HL-60 (cell line): ENCODE measurements at places on chromosomes 7 and 10.

- no peak for DNase-seq
Observed at GRCh38 chr10:85527616-85528317, 838.8 kb downstream of the GRID1 start.

DNA sequence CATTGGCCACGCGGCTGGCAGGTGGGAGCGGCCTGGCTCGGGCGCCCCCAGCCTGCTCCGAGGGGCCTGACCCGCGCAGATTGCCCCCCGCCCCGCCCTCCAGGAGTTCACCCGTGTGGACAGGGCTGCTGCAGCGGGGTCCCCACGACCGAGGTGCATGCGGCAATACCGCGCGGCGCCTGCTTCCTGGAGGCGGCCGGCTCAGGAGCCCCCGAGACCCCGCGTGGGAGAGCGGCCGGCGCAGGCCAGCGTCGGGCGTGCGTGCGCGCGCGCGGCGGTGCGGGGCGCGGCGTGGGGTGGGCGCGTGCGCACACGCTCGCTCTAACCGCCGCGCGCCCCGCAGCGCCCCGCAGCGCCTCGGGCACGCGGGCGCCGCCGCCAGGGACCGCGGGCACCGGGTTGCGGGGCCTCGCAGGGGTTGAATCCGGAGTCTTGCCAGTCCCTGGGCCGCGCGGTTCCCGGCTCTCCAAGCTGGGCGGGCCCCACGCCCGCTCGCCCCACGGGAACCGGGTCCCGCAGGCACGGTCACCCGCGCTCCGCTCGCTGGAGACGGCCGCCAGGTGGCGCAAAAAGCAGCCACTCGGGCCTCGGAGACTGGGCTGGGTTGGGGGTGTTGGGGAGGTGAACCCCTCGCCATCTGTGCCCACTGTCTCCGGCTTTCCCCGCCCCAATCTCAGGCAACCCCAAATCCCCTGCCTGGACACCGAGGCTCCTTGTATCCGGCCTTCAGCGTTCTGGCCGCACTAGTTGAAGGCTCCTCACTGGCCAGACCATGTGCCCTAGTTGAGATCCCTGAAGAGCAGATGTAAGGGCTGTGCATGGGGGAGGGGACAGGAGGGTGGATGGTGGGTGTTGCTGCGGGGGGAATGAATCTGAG, 1.3 kb upstream of the ACHE start:
- DNase-seq, result peak; percentile 29

DNA sequence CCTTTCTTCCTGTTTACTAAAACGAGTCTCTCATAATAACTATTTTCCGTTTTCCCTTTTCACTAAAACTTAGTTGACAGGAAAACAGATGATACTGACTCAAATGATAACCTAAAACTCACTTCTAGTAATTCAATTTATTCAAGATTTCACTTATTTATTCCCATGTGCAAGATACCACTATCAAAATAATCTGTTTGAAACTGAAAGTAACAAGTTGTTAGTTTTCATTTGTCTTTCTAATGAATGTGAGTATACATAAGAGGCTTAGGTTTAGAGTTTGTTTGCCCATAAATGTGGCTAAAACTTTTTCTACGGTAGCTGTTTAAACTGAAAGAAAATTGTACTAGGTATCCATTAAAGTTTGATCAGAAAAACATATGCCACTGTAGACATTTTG, 314.9 kb upstream of the STEAP1 start:
- DNase-seq, result no peak

DNA sequence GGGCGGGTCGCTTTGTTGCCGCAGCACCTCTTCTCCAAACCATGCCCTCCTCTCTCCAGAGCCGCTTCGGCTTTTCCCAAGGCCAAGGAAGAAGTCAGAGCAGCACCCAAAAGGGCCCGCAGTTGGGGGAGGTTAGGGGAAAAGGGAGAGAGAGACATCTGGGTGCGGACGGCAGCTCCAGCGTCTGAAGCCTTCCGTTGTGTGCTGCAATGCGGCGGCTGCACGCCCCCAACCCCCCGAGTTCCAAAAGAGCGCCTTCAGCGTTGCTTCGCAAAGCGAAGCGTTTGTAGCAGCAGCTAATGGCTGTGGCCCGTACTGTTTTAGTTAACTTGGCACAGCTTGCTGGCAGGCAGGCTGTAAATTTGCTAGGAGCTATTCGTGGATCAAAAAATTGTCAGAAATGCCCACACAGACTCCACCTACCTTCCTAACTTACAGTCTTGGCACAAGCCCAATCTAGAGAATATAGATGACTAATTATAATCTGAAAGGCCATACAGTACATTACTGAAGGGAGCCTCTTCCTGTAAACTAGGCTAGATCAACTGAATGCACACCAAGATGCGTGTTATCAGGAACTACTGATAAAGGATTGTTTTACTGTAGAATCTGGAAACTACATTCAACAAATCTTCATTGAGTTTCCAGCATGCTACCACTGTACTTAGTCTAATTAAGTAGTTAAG, 1.1 kb upstream of the KBTBD2 start:
- DNase-seq, result no peak

- no peak for DNase-seq
Observed at GRCh38 chr10:23917251-23917840, 291.6 kb upstream of the KIAA1217 start.

DNA sequence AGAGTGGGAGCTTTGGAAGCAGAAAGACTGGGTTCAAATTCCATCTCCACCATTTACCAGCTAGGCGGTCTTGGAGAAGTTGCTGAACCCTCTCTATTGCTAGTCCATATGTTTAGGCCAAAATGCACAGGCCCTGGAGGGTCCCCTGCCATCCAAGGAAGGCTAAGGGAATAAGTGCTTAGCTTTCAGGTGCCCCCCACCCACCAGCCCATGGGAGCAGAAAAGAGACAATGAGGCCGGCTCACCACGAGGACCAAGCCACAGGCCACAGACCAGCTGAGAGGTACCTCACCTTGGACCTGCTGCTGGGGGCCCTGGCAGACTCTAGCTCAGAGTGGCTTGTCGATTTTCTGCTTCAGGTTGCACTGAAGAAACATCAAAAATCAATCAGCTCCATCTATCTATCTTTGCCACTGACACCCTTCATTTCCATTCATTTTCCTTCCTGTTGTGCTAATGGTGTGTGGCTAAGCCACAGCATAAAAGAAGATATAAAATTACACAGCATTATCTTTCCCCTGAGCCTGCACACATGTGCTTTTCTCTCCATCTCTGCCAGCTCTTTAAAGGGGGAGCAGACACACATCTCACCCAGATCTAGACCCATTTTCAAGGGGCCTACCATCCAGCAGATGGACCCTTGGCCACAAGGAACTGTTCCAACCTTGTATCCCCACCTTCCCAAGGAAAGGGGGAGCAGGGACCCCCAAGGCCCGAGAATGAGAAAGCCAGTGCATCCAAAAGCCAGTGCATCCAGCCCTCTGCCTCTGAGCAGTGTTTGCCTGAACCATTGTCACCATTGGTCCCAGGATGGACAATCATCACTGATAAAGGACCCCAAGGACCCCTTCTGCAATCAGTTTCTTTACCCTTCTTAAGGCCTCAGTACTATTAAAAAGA, 65.4 kb downstream of the GRID1 start:
- no peak for DNase-seq

DNA sequence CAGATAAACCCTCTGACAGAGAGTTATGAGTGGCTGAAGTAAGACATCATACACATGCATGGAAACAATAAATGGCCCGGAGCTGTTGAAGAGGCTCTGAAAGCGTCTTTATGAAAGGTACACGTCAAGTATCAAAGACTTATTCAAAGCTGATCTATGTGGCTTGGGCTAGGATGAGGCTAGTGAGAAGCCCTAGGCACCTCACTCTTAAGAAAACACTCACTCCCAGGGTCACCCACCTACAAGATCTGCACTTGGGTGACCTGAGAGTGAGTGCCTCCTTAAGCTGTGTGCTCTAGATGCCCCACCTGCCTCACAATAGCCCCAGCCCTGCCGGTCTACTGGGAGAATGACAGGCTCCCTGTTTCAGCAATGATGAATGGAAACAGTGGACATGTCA, 1.1 kb upstream of the GIMAP1 start:
- no peak for DNase-seq

GRCh38 chr10:45520476-45520875, 146.5 kb downstream of the ALOX5 start:
- no peak for DNase-seq

GRCh38 chr7:44889086-44889781, 3.9 kb upstream of the PURB start:
- no peak for DNase-seq

DNA sequence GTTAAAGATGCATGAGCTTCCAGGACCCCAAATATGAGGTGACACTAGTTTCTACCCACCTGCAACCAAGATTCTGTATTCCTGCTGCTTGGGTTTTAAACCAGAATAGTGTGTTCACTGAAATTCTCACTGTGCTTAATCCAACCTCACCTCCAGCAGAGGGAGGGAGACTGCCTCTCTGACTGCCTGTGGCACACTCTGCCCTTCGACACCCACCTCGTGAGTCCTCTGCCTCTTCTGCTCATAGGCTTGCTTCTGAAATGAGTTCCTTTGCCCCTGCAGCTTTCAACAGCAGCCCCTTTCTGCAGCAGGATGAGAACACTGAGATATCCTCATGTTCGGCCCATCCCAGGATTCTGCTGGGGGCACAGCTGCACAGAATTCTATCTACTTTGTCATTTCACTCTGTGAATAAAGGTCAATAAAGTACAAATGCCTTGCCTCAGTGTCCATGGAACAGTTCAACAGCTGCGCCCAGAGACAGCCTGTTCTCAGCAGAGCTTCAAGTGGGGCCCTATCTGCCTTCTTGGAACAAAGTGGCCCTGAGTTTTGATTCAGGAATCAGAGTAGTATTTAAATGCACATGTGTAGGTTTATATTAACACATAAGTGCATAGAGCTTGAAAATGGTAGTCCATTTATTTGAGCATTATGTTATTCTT, 632.5 kb downstream of the TNS3 start:
- no peak for DNase-seq

DNA sequence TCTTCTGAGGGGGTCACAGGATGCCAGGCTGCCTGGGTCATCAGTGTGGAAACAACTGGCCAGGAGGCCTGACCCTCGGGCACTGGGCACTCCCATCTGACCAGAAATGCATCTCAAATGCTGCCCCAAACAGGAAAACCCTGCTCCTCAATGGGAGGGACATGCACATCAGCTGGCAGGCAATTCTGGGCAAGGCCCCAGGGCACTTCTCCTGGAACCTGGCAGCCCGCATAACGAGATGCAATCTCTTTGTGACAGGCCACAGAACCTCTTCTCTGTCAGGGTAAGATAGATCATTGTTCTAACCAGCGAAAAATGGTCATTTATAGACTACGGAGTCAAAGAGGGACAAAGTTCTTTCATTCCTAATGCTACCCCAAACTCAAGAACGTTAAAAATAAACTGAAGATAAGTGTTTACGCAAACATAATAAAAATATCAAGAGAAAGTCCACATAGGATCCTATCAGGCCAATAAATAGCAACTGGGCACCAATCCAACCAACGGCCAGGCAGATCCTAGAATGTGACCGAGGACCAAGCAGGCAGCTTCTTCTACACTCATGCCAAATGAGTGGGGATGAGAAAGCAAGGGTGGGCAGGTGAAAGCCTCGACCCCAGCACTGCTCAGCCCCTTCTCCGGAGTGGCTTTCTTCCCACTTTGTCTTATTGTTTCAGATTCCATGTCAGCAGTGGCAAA, 212.3 kb downstream of the TCERG1L start:
- no peak for DNase-seq

DNA sequence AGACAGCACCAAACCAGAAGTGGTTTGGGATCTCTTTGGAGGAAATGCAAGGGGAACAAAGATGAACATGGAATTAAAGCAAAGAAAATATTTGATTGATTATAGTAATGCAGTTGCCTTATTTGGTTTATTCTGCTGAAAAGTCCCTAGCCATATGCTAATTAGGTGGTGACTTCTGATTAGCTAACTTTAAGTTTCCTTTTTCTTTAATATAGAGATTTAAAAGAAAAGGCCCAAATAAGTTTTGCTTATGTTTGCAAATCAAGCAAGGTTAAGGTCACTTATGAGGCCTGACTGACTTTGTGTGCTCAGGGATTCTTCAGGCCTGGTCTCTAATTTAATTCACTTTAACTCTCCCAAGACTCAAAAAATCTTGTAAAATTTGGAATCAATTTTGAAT, 6.2 kb upstream of the ANKRD22 start:
- DNase-seq, result no peak

DNA sequence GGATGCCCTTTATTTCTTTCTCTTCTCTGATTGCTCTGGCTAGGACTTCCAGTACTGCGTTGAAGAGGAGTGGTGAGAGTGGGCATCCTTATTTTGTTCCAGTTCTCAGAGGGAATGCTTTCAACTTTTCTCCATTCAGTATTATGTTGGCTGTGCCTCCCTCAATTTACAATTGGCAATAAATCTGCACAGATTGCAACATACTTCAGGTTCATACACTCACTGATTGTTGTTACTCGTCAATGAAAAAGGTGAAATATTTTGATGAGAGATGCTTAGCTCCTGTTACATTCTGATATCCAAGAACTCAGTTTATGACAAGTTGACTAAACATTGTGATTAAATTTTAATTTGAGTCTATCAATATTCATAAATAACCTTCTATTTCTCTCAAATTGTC, 37.9 kb upstream of the DKK1 start:
- DNase-seq, result no peak

DNA sequence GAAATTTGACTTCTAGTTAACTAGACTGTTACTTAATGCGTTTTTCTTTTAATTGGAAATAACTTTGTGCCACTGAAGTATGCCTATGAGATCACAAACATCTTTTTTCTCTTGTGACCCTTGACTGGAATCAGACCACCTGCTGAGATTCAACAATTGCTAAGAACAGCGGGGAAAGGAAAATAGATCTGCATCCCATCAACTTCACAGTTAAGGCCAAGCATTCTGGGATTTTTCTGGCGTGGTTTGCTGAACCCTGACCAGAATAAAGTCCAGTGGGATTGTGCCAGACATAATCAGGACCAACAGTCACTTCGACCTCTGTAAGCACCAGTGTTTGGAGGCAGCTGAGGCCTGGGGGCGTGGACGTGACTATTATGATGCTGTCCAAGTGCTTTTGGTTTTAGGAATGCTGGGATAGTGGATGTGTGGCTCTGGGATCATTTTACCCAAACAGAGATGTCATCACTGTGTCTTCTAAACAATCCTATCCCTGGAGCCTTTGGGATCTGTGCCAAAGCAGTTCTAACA, 373.3 kb upstream of the PRKCQ start:
- DNase-seq, result no peak

DNA sequence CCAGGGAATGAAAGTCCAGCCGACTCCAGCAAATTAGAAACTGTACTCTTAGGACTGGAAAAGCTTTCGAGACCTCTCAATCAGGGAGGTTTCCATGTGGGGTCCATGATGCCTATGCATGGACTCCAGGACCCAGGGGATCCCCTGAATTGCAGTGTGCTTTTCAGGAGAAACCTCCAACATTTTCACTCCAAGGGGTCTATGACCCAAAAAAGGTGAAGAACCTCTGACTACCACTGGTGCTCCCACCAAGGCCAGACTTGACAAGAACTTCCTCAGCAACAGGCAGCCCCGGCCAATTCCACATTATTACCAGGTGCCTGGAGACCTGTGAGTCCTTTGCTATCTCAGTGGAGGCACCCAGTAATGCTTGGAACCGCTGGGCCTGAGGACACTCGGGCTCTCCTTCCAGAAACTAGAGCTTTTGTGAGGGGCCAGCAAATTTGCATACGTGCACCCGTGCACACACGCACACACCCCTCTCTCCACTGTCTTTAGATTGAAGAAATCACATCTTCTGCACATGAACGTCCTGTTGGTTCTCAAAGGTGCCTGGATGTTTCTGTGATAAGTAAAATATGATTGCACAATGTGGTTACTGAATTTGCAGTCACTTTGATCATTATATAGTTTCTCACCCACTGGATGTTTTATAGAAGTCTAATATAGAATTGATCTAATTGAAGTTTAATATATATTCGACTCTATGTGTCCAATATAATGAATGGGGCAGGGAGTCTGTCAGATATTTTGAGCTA, 54.7 kb downstream of the SYPL1 start:
- DNase-seq, result no peak

GRCh38 chr10:106819490-106819889, 345.0 kb downstream of the SORCS1 start:
- no peak for DNase-seq
